ENCODE measurements at places on chromosomes 3 and 15.

- DNase-seq = no peak
Measured at GRCh38 chr3:136021803-136022202, 56.3 kb downstream of the PPP2R3A start.

DNA sequence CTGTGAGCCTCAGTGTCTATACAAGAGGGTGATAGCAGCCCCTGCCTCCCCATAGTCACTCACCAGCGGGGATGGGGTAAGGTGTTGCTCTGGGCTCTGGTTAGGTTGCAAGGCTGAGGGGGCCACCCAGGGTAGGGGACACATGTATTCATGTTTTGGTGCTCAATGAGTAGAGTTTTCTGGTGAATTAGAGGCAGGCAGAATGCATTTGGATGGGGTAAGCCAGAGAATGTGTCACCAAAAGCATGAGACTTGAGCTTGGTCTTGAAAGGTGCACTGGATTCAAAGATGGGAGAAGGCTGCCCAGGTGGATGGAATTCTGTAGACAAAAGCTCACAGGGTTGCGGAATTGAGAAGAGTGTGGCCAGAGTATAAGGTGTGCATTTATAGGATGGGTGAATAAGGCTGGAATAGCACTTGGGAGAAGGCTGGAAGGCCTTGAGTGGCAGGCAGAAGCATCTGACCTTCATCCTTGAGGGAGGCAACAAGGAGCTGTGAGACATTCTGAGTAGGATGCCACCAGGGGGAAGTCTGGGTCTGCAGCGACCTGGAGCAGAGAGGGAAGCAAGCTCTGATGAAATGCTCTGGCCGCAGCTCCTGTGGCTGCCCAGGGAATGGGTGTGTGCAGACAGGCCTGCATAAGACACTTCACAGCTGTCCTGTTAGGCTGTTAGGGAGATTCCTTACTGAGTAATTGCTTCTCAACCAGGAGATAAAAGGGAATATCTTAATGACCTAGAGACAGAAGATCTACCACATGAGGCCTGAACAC is 149.6 kb downstream of the CHDH start:
- no peak for DNase-seq

- DNase-seq = no peak
Measured at GRCh38 chr3:136949146-136949545, 8.6 kb upstream of the IL20RB start.

DNA sequence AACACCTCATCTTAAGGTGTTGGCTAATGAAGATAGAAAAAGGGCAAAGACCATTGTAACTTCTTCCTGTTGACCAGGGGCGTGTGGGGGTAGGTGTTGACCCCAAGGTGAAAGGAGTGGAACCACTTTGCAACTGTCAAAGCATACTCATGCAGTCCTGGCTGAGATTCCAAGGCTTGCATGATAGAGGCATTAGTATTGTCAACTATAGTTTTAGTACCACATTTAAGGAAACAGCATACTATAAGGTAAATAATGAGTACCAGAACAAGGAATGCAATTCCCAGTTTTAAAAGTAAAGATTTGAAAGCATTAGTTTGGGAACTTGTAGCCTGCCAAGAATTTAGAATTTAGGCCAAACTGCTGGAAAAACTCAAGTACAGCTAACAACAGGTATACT is 27.8 kb upstream of the ADGRG7 start:
- no peak for DNase-seq

GRCh38 chr3:151558661-151559060 is 97.8 kb upstream of the IGSF10 start:
- no peak for DNase-seq

DNA sequence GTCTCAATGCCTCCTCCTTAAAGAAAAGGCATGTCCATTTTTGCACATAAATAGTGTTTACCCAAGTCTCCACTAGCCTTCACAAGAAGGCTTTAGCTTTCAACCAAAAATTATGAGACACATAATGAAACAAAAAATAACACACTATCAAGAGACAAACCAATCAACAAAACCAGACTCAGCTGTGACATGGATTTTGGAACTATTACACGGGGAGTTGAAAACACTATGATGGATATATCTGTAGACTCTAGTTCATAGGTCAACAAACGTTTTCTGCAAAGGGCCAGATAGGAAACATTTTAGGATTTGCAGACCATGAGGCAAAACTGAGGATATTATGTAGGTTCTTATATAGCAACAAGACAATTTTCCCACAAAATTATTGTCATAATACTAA is 24.9 kb downstream of the MYL3 start:
- DNase-seq = no peak

- DNase-seq = peak; percentile 96
Measured at GRCh38 chr15:52078876-52079700, 33.5 kb downstream of the BCL2L10 start.

DNA sequence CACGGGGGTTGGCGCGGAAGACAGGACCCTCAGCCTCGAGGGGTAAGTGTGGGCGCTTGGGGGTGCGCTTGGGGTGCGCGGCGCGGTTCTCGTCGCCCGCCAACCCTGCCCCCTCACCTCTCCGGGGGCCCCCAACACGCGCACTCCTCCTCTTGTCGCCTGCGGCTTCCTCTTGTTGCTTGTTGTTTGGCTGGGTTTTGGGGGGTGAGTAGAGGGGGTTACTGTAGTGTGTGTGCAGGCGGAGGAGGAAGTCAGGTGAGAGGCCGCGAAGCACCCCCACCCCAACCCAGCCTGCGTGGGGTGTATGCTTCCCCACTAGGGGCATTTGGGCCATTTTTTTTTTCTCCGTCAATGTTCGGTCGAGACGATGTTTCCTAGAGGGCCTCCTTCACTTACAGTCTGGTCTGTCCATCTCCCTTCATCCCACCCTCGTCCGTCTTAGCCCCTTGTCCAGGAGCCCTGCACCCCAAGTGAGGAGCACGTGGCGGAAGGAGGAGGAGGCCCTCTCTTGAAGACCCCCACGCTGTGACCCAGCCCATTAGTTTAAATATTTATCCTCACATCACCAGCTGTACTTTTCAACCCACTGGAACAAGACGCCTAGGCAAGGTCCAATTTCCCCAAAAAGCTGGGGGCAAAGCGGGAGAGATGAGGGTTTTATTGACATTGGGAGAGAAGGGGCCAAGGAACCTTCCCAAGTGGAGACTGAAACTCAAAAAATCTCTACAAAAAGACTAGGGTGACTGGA is 20.4 kb upstream of the SATB1 start:
- DNase-seq = peak; percentile 34

- DNase-seq = peak; percentile 64
Measured at GRCh38 chr3:13494463-13495350, 14.6 kb downstream of the HDAC11 start.

- peak; percentile 23 for DNase-seq
Measured at GRCh38 chr3:134249935-134250716, 533 bp downstream of the RYK start.

GRCh38 chr3:125165189-125165947 is 47.2 kb downstream of the SLC12A8 start:
- peak; percentile 48 for DNase-seq

- DNase-seq = no peak
Measured at GRCh38 chr3:62277986-62278385, 95.4 kb downstream of the FEZF2 start.

GRCh38 chr15:47422881-47423665 is 294.2 kb upstream of the SEMA6D start:
- DNase-seq = no peak

- no peak for DNase-seq
Measured at GRCh38 chr15:58631319-58631718, 118.2 kb downstream of the ADAM10 start.

DNA sequence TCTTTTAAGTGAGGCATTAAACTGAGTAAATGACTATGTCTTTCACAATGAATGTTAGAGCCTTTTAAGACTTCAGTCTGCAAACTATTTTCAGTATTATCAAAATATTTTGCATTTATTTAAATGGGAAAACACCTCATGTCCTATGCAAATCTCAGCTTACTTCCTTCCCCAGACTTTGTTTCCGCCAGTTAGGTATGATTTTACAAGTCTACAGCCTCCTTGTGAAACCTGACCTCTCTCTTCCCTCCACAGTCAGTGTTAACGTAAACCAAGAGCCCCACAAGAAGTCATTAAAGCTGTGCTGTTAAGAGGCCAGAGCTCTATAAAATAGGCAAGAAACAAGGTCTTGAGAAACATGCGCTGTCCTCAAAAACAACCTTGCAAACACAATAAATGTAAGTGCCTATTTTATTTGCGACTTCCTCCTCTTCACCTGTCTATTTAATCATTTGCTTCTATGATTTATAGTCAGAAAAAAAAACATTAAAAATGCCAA is 48.3 kb downstream of the PRTG start:
- no peak for DNase-seq

GRCh38 chr3:39849992-39850715 is 40.7 kb downstream of the MYRIP start:
- peak; percentile 72 for DNase-seq

GRCh38 chr3:189822726-189823125 is 191.5 kb downstream of the TP63 start:
- no peak for DNase-seq

DNA sequence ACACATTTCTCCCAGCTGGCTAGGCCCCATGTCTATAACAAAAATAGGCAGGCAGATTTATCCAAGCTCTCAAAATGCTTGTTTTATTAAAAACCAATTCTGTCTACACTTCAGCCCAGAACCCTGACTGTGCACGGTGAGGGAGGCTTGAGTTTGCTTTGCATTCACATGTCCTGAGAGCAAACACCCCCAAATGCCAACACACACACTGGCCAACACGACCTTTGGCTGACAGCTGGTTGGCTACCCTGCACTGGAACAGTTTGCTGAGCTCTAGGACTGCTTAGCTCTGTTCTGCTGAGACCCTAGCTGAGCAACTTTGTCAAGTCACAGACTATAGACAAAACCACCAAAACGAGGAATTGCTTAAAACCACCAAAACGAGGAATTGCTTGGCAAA is 3.6 kb downstream of the STIMATE start:
- no peak for DNase-seq

- DNase-seq = no peak
Measured at GRCh38 chr3:118244761-118245160, 789.9 kb downstream of the IGSF11 start.
